Epithelial cell of alveolus of lung (primary cell): ENCODE measurements at places on chromosomes 3 and 15. TPM values are rescaled to one million over a fixed set of nuclear protein-coding genes. Genes with fewer than 3 reads are reported as not detected.

MCTP2 gene
- total RNA-seq = 2.2 TPM in 2 replicates

DZIP1L gene
- 4.3 and 13.3 TPM in 2 replicates for total RNA-seq

P2RY12 gene
- total RNA-seq = not detected in 2 replicates

PHLDB2 gene
- 32.3 and 32.5 TPM in 2 replicates for total RNA-seq

EFHB gene
- 1.4 TPM in 1 of 2 replicates, not detected in the other for total RNA-seq

LRRC49 gene
- 8.7 and 23.9 TPM in 2 replicates for total RNA-seq

ISY1 gene
- total RNA-seq = 24.4 and 27.5 TPM in 2 replicates

HRG gene
- not detected in 2 replicates for total RNA-seq

PGBD4 gene
- total RNA-seq = 0.65 and 1.4 TPM in 2 replicates

BNC1 gene
- total RNA-seq = 2.3 and 9.8 TPM in 2 replicates

MAP3K13 gene
- 18.0 and 19.3 TPM in 2 replicates for total RNA-seq

PIF1 gene
- 4.5 and 6.2 TPM in 2 replicates for total RNA-seq

PPP1R14D gene
- total RNA-seq = not detected in 2 replicates

FRMD4B gene
- 2.1 and 3.0 TPM in 2 replicates for total RNA-seq

CCR8 gene
- total RNA-seq = not detected in 2 replicates

CPA3 gene
- total RNA-seq = not detected in 2 replicates

CHRM5 gene
- not detected in 2 replicates for total RNA-seq

EPM2AIP1 gene
- total RNA-seq = 5.2 and 15.3 TPM in 2 replicates

LRRC3B gene
- not detected in 2 replicates for total RNA-seq

CELF6 gene
- 0.72 TPM in 1 of 2 replicates, not detected in the other for total RNA-seq

MUC20 gene
- total RNA-seq = 0.24 and 0.52 TPM in 2 replicates

LEKR1 gene
- total RNA-seq = 0.24 and 0.39 TPM in 2 replicates

RPN1 gene
- total RNA-seq = 259 and 471 TPM in 2 replicates

CADPS gene
- 1.9 and 5.6 TPM in 2 replicates for total RNA-seq

KY gene
- 0.13 and 0.16 TPM in 2 replicates for total RNA-seq

IL5RA gene
- not detected in 2 replicates for total RNA-seq

CYP11A1 gene
- total RNA-seq = 0.13 TPM in 1 of 2 replicates, not detected in the other

CCDC9B gene
- total RNA-seq = 2.3 and 3.0 TPM in 2 replicates

VEPH1 gene
- total RNA-seq = 0.24 and 46.0 TPM in 2 replicates

TMEM44 gene
- total RNA-seq = 5.1 and 15.0 TPM in 2 replicates

TGM5 gene
- not detected in 2 replicates for total RNA-seq

FEZF2 gene
- not detected in 2 replicates for total RNA-seq

TYRO3 gene
- total RNA-seq = 10.1 and 12.4 TPM in 2 replicates

TM4SF18 gene
- 0.56 and 2.2 TPM in 2 replicates for total RNA-seq

CLSTN2 gene
- total RNA-seq = under 0.01 and 0.24 TPM in 2 replicates
